Activated gamma-delta T cell (primary cell): ENCODE measurements at places on chromosomes 12 and 14.

- DNase-seq: no peak
These were observed 12.6 kb upstream of the CYP46A1 start for GRCh38 chr14:99671235-99672224.

- no peak for DNase-seq
These were observed 38.2 kb upstream of the SYCP3 start for GRCh38 chr12:101777485-101777884.

GRCh38 chr12:117192057-117192456, 1.8 kb upstream of the FBXO21 start:
- DNase-seq: no peak

GRCh38 chr14:105483300-105484068, 3.2 kb upstream of the CRIP1 start:
- DNase-seq: no peak

GRCh38 chr12:100156731-100157426, 14.2 kb upstream of the BLTP3B start:
- DNase-seq: no peak

- no peak for DNase-seq
These were observed 209.3 kb upstream of the PPFIA2 start for GRCh38 chr12:81968421-81968820.
